ENCODE measurements at places on chromosomes 16 and 17.

DNA sequence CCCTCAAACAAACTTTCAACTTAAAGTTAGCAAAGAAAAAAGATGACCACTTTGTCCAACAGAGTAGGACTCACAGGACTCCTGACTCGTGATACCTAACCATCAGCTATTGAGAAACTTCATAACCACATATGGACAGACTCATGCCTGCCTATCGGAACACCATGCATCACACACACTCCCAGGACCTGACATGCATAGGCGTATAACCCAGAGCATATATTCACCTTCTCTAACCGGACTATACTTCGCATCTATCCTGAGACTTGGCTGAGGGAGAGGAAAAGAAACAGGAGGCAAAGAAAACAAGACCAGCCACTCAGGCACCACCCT, 2.2 kb downstream of the PIP4K2B start:
- DNase-seq, result no peak

DNA sequence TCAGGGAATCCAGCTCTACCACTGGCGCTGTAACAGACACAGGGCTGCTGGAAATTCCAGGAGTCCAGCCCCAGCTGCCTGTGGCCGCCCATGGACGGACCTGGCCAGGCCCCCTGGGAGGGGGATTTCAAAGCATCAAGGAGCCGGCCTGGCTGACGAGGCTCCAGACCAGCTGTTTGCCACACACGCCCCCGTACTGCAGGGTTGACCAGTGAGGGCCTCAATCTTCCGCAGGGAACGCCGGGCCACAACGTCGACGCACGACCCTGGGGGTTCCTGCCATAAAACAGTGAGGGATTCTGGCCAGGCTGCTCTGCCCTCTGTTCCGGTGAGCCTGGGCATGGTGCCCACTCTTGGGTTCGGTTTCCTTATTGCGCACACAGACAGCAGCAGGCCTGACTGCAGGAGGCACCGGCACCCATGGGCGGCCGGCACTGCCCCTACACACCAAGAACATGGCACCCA, 3.7 kb downstream of the LMF1 start:
- DNase-seq, result no peak

DNA sequence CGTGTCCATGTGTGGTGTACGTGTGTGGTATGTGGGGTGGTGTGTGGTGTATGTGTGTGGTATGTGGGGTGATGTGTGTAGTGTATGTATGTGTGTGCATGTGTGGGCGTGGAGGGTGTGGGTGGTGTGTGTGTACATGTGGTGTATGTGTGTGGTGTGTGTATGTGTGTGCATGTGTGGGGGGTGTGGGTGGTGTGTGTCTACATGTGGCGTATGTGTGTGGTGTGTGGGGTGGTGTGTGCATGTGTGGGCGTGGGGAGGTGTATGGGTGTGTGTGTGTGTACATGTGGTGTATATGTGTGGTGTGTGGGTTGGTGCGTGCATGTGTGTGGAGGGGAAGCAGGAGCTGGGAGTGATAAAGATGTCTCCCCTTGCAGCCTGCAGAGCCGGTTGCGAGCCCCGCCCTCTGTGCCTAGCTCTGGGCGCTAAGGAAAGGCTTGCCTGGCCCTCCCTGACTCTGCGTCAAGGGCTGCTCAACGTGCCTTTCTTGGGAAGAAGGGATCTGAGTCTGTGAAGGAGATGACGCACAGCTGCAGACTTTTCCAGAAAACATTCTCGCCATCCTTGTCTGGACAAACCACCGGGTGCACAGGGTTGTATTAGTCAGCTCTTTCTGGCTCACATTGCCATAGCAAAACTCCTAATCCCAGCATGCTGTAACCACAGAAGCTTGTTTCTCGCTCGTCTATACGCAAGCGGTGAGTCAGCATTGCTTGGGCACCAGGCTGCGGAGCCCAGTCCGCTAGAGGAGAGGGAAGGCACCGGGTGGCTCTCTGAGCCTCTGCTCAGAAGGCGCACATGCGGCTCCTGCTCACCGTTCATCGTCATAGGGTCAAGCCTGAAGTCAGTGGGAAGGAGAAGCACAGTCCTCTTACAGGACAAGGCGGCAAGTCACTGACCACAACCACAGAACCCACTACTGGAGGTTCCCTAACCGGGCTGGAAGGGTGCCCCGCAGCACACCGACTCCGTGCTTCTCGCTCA, 2.0 kb upstream of the CD300H start:
- DNase-seq, result peak; percentile 75

- no peak for DNase-seq
These were observed 251.1 kb upstream of the IRX5 start for GRCh38 chr16:54679531-54679930.

GRCh38 chr16:53511084-53511402, 8.0 kb upstream of the AKTIP start:
- no peak for DNase-seq

GRCh38 chr17:64653325-64653984, 8.7 kb downstream of the SMURF2 start:
- peak; percentile 7 for DNase-seq

DNA sequence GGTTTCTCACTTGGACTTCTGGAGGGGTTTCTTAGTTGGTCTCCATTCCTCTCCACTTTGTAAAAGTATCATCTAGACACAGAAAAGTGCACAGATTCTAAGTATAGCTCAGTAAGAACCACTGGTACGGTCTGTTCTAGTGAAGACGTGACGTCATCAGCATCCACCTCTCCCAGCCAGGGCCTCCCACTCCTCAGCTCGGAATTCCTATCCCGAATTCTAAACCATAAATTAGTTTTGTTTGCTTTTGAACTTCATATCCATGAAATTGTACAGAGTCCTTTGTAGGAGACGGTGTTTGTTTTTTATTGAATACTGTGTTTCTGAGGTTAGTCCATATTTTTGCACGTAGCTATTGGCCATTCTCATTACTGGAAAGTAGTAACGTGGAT, 25.5 kb downstream of the FOXK2 start:
- no peak for DNase-seq

DNA sequence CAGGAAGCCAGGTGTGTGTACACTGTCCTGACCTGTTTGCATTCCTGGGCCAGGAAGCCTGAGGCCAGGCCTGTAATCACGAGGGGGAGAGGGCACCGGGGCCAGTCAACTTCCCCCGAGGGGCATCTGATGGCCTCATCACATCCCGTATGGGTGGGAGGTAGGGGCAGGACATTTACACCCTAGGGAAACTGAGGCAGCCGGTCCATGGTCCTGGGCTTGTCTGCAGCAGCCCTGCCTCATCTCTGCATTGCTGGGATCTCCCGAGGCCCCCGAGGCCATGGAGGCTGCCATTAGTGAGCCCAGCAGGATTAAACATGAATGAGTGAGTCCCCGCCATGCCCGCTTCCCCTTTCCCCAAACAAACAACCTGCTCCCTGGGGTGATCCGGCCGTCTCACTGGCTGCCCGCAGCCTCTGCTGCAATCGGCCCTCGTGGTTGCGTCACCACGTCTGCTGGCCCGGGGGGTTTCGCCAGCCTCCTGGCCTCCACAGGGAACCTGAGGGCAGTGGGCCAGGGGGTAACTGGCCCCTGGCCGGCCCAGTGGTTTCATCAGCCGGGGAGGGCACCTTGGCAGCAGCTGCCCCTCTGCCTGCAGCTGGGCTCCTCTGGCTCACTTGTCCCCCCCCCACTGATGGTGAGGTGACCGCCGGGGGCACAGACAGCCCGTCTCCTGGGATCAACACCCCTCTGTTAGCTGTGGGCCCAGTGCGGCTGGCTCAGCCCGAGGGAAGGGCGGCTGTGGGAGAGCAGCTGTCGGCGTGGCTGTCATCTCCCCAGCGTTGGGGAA, 88.3 kb upstream of the GSE1 start:
- peak; percentile 1 for DNase-seq

- DNase-seq, result no peak
These were observed 2.7 kb downstream of the MYO15B start for GRCh38 chr17:75590314-75590761.

DNA sequence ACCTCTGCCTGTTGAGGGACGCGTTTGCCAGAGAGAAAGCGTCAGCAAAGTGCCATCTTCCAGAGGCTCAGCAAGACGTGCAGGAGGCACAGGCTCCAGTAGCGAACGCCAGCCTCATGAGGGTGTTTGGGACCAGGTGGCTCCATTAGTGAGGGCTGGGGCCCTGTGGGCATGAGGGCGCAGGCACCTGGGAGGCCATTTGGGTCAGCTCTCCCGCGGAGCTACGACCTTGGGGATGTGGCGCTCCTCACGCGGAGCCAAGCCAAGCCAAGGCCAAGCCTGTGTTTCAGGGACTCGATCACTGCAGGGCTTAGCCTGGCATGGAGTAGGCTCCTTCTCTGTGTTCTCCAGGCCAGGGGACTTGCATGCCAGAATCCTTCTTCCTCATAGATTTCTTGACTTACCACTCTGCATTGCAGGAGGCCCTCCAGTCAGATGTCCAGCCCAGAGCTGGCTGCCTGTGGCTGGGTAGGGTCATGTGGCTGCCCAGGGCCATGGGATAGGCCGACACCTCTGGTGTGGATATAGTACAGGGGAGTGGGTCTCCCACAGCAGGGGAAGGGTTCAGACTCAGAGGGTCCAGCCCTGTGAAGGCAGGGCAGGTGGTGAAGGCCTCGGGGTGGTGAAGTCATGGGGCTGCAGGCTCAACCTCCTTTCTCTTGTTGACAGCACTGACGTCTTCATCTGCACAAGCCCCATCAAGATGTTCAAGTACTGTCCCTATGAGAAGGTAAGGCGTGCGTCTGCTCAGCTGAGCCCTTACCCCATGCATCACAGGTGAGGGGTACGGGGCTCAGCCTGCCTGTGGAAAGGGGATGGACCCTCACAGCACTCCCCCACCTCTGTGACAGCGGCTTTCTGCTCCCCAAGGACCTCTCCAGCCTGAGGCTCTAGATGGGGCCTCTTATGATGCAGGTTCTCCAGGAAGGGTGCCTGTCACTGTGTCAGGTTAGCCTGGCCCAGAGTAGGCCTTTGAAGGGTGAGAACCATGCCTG, 19.6 kb downstream of the NT5M start:
- DNase-seq, result no peak

DNA sequence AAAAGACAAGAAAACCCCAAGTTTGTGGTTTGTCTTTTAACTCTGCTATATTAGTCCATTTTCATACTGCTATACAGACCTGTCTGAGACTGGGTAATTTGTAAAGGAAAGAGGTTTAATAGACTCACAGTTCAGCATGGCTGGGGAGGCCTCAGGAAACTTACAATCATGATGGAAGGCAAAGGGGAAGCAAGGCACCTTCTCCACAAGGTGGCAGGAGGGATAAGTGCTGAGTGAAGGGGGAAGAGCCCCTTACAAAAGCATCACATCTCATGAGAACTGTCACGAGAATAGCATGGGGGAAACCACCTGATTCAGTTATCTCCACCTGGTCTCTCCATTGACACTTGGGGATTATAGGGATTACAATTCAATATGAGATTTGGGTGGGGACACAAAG, 13.5 kb upstream of the ADAM11 start:
- no peak for DNase-seq

GRCh38 chr17:47676510-47677165, 17.3 kb upstream of the TBKBP1 start:
- DNase-seq, result no peak

DNA sequence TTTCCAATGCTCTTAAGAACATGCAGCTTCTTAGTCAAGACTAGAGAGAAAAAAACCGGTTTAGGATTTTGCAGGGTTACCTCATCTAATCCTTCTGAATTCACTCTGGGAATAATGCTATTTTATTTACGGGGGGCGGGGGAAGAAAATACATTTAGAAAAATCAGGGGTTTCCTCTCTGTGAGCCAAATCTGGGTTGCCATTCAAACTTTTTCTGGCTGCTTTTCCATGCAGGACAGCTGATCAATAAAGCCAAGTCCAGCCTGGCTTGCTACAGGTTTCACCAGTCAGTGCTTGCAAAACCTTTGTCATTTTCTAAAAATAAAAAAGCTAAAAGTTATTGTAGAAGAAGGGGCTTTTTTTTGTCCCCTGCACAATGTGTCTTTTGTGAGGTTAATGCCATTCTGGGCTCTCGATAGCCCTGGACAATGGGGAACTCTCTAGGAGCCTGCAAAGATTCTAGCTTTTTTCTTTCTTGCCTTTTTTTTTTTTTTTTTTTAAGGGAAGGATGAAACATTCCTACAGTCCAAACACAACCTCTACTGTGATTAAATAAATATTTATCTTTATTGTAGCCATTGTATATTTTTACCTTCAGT, 13.1 kb upstream of the ZFHX3 start:
- no peak for DNase-seq

GRCh38 chr17:57645950-57646665, 99.0 kb downstream of the CCDC182 start:
- DNase-seq, result no peak

GRCh38 chr16:72244853-72245252, 72.9 kb upstream of the PMFBP1 start:
- DNase-seq, result no peak

DNA sequence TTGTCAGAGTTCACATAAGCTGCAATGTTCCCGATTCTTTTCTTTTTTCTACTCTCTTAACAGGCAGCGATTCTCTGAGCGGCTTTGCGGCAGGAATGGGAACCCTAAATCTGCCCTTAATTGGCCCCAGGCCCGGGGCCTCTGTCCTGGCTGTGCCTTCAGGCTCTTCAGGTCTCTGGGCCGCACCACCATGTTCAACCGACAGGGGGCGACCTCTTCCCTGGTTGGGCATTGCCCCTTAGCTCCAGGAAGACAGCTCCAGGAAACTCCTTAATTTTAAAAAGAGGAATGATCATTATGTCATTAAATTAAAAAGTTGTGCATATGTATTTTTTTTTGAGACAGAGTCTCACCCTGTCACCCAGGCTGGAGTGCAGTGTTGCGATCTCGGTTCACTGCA, 20.3 kb downstream of the CACNG5 start:
- peak; percentile 25 for DNase-seq

DNA sequence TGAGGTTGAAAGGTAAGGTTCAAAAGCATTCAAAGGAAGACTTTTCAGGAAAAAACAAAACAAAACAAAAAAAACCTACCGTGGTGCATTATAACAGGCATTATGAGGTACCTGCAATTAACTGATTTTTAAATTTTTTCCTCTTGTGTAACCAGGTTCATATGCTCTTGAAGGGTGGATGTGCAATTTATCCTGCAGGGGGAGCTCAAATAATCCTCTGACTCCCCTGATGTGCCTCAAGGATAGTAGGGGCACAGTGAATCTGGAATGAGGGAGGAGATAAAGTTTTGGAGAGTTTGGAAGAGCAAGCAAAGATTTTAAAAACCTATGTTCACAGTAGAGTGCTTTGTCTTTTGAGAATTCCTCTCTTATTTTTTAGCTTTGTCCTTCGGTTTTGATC, 1349.4 kb downstream of the CDH8 start:
- no peak for DNase-seq

- no peak for DNase-seq
These were observed 125.8 kb downstream of the ANKRD11 start for GRCh38 chr16:89364606-89365005.

GRCh38 chr17:74807925-74808324, 31.8 kb upstream of the NAT9 start:
- DNase-seq, result no peak

GRCh38 chr17:39462631-39463375, 1.5 kb downstream of the CDK12 start:
- peak; percentile 44 for DNase-seq

All from OCI-M1 (cell line).